ENCODE measurements at places on chromosomes 3 and 15.

GRCh38 chr15:34721802-34722438 lies 32.9 kb downstream of the GJD2 start:
- no peak for DNase-seq

- no peak for DNase-seq
Measured at GRCh38 chr3:32816439-32817256, 1.1 kb upstream of the TRIM71 start.

DNA sequence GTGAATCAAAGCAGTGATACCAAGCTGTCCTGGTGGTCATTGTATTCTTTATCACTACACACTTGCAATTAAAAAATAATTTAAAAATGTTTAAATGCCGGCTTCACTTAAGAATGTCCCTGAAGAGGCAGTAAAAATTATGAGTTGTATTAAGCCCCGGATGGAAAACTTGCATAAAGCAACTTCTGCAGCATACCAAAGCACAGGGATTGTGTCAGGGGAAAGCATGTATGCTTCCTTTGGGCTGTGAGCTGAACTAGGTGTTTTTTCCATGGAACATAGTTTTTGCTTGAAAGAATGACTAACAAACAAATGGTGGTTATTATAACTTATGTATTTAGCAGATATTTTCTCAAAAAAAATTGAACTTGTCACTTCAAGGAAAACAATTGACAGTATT lies 143.1 kb downstream of the ARNT2 start:
- DNase-seq: no peak

DNA sequence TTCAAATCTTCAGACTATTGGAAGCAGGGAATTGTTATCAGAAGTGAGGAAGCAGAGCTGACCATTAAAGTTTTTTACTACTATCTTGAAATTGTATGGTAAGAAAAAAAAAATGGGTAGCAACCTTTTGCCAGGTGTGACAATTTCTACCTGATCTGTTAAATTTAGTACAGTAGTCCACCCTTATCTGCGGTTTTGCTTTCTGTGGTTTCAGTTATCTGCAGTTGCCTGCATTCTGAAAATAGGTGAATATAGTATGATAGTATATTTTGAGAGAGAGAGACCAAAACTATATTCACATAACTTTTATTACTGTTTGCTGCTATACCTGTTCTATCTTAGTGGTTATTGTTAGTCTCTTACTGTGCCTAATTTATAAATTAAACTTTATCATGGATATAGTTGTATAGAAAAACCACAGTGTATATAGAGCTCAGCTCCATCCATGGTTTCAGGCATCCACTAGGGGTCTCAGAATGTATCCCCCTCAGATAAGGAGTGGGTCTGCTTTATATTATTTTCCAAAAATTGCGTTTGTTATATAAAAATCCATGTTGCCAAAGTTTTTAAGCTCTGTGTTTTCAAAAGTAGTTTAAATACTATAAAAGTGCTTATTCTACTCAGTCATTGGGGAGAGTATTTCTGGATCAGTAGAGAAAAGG lies 69.9 kb downstream of the PTPRG start:
- no peak for DNase-seq

GRCh38 chr15:63506537-63507035 lies 2.2 kb downstream of the USP3 start:
- DNase-seq: no peak

- no peak for DNase-seq
Measured at GRCh38 chr3:100970477-100970990, 22.7 kb downstream of the ABI3BP start.

- DNase-seq: no peak
Measured at GRCh38 chr3:150736316-150736719, 26.7 kb downstream of the SIAH2 start.

DNA sequence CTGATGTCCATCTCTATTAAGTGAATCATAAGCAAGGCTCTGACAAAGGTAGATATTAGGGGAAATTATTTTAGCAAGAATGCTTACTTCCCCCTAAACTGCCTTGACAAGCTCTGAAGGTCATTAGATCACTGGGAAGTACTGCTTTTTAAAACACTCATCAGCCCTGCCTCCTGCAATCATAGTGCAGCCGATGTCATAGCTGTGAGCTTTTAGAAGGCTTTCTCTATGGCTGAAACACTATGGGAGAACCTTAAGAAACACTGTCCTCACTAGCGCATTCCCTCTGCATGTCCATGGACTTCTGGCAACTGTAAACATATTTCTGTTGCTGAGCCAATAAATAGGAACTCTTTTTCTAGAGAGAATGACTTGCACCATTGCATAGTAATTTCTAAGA lies 38.7 kb upstream of the PTPRG start:
- DNase-seq: no peak

- no peak for DNase-seq
Measured at GRCh38 chr15:28006116-28006905, 92.8 kb downstream of the OCA2 start.

- no peak for DNase-seq
Measured at GRCh38 chr3:146071632-146072031, 89.4 kb downstream of the PLOD2 start.

- no peak for DNase-seq
Measured at GRCh38 chr3:177448987-177449359, 251.7 kb upstream of the TBL1XR1 start.

DNA sequence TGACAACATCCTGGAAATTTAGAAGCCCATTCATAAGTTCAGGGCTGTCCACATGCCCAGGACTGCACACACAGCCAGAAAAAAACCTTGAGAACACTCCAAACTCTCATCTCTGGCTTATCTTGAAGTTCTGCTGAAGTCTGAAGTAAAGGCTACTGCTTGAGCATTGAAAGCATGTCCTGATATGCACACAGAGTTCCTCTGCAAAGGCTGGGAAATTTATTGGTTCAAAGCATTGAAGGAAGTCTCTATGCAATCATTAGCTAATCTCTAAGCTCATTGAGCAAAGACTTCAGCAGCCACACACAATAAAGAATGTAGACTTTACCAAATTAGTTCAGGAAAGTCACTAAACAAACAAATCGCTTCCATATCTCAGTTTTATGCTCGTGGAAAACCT lies 162.0 kb upstream of the STT3B start:
- no peak for DNase-seq

DNA sequence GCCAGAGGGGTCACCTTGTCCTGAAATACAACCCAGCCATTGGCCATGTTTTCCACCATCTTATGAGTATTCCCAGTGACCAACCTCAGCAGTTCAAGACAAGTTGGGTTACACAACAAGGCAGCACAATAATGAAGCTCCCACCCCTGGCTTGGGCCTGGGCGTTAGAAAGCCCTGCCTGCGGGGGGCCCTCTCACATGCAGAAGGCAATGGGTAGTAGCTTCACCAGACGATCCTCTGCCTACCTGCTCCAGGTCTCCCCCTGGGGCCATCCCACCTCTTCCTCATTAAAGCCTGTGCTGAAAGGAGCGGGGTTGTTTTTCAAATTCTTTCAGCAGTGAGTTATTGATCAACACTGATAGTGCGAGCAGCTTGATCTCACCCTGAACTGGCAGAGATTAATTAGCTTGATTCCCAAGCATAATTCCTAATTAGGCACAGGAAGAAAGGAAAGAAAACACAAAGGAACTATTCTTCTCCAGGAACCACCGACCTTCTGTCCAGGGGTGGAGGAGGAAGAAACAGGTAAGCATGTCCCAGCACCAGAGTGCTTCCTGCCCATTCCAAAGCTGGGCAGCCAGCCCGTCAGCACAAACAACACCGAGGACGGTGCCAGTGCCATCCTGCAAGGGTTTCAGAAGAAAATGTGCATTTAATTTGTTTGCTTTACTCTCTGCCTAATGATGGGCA lies 79.7 kb upstream of the CGNL1 start:
- no peak for DNase-seq
